ENCODE measurements at places on chromosomes 1 and 21.
A peak's percentile ranks its signal among the peaks of the same experiment; 100 is the strongest.

GRCh38 chr1:178846306-178846705 lies 24.6 kb downstream of the ANGPTL1 start:
- no peak for DNase-seq

DNA sequence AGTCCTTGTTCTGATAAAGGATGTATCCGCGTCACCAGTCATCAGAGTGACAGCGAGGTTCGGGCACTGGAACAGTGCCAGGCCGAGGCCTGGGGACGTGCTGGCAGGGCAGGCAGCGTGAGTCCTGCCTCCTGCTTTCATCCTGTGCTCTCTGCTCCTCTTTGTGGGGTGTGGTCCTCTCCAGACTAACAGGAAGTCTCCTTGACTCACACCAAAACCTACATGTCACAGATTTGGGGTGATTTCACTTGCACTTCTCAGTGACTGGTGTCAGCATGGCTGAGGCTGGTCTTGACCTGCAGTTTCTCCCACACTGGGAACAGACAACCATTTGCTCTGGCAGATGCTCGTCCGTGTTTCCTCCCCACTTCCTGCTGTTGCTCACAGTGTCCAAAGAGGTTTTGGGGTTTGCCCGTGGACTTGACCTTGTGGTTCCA lies 8.8 kb upstream of the NLRP3 start:
- no peak for DNase-seq

- no peak for DNase-seq
Measured at GRCh38 chr1:193856261-193856660, 669.8 kb upstream of the B3GALT2 start.

- DNase-seq, result no peak
Measured at GRCh38 chr1:198841477-198841876, 202.6 kb downstream of the PTPRC start.

DNA sequence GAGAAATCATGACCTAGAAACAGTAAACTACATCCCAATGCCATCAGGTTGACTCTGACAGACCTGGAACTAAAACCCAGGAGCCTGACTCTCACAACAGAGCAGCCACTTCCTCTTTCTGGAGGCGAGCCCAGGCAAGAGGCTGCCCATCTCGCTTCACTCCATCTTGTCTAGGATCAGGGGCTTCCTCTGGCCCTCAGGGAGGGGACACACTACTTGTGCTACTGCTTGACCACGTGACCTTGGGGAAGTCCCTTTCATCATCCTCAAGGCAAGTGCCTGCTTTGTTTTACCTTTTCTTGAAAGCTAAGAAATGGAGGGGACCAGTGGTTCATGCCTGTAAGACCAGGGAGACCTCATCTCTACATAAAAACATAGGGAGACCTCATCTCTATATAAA lies 2.6 kb upstream of the TENT5B start:
- no peak for DNase-seq

DNA sequence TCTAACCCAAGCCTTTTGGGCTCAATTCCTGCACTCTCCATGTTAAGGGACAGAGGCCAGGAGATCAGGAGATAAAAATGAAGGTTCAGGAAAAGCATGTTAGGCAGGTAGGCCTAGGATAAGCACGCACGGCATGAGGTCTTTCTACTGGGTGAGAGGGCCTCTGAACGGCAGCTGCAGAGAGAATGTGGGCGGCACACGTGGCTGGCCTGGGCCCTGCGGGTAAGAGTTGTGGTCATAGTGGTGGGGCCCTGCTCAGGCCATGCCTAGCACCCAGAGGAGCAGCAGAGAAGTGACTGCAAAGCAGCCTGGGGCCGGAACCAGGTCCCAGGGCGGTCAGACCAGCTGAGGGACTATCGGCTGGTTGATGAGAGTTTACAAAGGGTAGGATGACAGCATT lies 7.5 kb upstream of the FOXO6 start:
- DNase-seq, result no peak

GRCh38 chr1:156203331-156203730 lies 9.4 kb downstream of the SLC25A44 start:
- no peak for DNase-seq

DNA sequence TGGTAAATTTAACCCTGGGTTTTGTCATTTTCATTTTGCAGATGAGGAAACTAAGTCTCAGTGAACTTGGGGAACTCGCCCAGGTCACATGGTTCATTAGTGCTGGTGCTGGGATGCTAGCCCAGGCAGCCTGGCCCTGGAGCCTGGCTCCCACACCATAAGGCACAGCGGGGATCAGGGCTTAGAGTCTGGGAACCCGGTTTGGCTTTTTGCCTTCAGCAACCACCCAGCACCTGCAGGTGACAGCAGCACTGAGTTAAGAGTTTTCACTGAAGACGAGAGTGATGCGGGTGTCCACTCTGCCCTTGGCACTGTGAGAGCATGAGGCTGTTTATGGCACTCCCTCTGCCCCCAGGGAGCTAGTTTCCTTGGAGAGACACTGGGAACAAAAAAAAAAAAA lies 18.4 kb upstream of the CD101 start:
- no peak for DNase-seq

- DNase-seq, result no peak
Measured at GRCh38 chr21:29053011-29053553, 20.4 kb downstream of the CCT8 start.

DNA sequence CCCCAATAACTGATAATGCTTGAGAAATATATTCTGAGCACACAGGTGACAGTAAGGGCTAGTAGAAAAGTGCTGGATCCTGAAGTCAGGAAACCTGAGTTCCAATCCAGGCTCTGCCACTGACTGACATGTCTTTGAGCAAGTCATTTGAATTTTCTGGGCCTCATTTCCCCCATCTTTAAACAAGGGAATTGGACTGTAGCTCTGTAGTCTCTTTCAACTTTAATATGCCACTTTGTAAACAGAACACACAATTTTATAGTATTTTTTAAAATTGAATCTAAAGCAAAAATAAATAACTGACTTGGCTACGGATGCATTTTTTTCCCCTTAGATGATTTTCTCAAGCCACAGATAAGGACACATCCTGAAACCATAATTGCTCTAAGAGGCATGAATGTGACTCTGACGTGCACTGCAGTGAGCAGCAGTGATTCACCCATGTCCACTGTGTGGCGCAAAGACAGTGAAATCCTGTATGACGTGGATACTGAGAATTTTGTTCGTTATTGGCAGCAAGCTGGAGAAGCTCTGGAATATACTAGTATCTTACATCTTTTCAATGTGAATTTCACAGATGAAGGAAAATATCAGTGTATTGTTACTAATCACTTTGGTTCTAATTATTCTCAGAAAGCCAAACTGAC lies 37.0 kb downstream of the LRIG2 start:
- DNase-seq, result no peak

DNA sequence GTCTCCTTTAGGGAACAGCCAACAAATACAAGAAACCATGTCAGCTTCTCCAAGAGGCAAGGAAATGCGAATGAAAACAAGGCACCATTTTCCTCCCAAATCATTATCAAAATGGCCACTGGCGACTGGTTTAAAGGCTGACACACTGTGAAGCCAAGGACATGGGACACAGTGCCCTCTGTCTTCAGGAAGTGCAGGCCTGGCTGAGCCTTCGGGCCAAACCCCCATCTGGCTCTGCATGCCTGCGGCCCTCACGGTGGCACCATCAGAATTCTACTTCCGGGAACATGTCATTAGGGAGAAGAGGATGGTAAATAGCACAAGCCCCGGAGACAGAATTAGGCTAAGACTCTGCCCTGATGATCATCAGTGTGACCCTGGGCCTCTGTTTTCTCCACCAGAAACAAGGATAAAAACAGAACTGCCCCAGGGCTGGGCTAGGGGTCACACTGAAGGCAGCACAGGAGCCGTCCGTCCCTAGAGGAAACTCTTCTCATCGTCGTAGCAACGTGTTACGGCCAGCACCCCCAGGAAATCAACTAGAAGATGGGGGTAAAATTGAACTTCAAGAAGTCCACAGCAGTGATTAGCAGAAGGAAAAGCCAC lies 103.5 kb downstream of the NPHP4 start:
- no peak for DNase-seq

DNA sequence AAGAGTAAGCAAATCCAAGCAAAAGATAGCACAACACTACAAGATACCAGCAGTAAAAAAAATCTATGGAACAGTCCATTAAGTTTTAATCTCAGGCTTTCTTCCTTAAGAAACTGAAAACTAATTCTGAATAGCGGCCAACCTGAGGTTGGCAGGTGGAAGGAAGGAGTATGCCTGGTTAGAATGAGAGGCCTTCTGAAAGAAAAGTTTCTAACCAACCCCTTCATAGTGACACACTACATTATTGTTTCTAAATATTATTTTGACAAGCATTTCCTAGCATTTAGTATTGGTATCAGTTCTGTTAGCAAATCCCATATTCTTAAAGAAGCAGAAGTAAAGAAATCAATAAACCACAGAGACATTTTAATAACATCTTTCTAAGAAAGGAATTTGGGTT lies 205.7 kb upstream of the PTBP2 start:
- no peak for DNase-seq

DNA sequence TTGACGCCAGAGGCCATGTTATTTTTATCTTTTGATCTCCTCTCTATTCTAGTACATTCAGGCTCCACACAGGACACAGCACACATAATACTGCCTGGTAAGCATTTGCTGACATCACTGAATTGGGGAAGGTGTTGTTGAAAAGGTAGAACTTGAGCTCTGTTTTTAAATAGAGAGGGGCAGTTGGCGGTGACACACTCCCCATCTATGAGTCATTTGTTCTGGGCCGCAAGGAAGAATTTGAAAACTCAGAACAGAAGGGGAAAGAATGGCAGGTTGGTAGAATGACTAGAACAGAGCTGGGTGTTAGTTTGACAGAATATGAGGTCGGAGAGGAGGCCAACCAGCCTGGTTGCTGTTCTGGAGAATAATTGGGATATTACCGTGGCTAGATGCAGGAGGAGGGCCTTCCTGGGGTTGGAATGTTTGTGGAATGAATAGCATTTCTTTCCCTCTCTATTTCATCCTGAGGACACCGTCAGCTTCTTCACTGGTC lies 52.1 kb upstream of the ERRFI1 start:
- no peak for DNase-seq

GRCh38 chr1:230293390-230293700 lies 132.8 kb downstream of the PGBD5 start:
- no peak for DNase-seq

DNA sequence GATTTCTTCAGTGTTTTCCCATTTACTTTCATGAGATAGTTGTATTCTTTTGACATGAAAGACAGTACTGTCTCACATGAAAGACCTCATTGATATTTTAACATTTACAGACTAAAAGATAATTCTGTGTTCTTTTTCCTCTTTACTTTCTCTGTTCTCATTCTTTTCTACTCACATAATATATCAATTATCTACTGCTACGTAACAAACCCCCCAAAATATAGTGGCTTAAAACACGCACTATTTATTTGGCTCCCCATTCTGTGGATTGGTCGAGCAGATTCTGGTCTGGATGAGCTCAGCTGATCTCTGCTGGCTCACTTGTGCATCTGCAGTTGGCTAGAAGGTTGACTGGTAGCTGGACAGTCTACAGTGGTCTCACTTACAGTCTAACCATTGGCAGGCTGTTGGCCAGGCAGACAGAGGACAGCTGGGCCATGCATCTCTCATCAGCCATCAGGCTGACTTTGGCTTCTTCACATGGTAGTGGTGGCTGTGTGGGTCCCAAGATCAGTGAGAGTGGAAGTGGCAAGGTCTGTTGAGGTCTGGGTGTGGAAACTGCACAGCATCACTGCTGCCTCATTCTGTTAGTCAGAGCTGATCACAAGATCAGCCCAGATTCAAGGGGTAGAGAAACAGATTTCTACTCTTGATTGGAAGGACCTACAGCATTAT lies 63.2 kb downstream of the MPZL1 start:
- no peak for DNase-seq

- no peak for DNase-seq
Measured at GRCh38 chr1:53319296-53320101, 8.4 kb downstream of the LRP8 start.

GRCh38 chr1:29706936-29707335 lies 470.6 kb downstream of the PTPRU start:
- peak; percentile 31 for DNase-seq

DNA sequence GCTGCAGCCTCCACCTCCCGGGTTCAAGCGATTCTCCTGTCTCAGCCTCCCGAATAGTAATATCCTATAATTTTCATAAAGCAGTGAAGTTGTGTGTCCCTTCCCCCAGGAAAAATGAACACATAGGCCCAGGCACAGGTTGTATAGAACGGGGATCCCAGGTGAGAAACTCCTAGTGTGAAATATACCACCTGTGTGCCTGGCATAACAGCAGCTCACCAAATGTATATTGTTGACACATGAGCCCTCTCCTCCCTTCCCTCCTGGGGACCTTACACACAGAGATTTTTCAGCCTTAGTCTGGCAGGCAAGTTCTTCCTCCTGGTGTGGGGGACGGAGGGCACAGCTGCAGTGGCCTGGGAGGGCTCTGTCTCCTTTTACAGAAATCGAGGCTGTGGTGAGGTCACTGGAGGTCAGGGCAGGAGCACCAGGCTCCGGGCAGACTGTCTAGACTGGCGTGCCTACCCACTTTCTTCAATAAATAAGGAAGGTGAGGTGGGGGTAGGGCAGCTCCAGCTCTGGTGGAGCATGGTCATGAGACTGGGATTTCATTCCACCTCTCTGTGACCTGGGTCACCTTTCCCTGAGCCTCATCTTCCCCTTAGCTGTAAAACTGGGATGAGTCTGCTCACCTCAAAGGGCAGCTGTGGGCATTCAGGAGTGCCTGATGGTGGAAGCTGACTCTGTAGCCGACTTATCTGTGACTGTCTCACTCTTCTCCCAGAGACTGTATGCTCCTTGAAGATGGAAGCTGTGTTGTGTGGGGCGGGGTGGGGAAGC lies 14.3 kb downstream of the RCC1 start:
- DNase-seq, result no peak

DNA sequence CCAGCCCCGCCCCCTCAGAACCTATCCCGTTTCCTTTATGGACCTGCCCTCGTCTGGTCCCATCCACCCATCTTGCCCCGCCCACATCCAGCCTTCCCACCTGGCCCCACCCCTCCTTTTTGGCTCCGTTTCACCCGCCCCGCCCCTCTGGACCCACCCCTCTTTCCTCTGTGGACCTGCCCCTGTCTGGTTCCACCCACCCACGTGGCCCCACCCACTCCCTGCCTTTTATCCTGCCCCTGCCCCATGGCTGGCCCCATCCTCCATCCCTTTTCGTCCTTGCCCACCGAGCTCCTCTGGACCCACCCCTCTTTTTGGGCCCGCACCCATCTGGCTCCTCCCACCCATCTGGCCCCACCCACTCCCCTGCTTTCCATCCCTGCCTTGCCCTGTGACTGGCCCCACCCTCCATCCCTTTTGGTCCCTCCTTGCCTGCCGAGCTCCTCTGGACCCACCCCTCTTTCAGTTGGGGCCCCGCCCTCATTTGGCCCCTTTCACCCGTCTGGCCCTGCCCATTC lies 177.3 kb downstream of the CAMTA1 start:
- DNase-seq, result peak; percentile 83

- DNase-seq, result no peak
Measured at GRCh38 chr1:169414952-169415351, 12.3 kb downstream of the CCDC181 start.

Data from NCI-H774 (cell line).